ENCODE measurements at places on chromosomes 11 and 22.
A peak's percentile ranks its signal among the peaks of the same experiment; 100 is the strongest.

GRCh38 chr11:79396001-79396400, 44.8 kb downstream of the TENM4 start:
- DNase-seq = no peak

DNA sequence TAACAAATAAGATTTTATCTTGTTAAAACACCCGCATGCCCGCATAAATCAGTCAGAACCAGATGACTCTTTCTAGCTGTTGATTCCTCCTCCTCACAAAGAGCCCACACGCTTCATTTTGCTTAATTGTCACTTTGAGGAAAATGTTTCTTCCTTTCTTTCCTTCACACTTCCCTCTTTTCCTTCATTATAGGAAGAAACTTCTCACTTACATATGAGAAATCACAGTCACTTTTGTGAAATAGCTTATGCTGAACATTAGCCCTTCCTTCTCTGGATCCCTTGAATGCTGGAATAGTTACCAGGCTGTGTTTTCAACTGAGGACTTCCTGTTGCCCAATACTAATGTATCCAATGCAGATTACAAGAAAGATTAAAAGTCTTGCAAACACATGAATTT, 5.8 kb downstream of the MS4A6E start:
- peak; percentile 75 for DNase-seq

DNA sequence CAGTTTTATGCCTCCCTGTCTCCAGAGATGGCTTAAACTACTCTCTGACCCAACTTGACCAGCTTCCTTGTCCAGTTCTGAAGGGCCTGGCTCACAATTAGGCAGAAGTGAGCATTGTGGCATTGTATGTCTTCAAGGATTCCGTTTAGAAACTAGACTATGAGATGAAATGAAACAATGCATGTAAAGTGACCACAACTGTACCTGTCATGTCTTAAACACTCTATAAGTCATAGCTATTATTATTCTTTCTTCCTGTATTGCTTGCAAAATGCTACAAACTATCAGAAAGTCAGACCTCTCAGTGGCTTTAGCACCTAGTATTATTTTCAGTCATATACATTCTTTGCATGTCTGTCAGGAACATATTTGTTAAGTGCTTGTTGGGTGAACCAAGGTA, 127.9 kb upstream of the MTMR2 start:
- no peak for DNase-seq

GRCh38 chr11:12235553-12235946, 125.2 kb downstream of the MICAL2 start:
- no peak for DNase-seq

- DNase-seq = no peak
These were observed 1491.9 kb downstream of the TBC1D22A start for GRCh38 chr22:48254311-48254873.

DNA sequence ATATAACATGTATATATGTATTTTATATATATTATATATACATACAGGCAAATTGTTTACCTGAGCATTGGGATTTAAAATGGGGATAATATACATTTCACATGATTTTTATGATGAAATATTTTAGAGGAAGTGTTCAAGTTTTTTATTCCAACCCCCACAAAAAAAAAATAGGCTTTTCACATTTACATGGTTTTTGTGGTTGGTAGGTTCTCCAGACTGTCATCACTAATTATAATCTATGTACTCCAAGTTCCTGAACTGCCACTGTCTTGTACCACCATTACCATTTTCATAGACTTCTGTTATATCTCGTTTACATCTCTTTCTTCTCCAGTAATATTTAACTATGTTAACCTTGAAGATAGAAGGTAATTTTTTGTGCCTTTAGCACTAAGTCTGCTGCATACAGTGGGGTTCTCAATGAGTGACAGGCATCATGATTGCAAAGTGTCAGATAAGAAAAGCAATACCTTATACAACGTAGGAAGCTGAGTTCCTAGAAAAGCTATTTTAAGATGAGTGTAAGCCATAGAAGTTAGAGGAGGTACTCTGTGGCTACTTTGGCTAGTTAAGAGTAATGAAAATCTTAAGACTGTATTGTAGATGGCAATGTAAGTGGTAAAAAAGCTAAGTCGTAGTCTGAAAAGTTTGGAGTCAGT, 5.2 kb downstream of the TMEM126A start:
- DNase-seq = peak; percentile 58

DNA sequence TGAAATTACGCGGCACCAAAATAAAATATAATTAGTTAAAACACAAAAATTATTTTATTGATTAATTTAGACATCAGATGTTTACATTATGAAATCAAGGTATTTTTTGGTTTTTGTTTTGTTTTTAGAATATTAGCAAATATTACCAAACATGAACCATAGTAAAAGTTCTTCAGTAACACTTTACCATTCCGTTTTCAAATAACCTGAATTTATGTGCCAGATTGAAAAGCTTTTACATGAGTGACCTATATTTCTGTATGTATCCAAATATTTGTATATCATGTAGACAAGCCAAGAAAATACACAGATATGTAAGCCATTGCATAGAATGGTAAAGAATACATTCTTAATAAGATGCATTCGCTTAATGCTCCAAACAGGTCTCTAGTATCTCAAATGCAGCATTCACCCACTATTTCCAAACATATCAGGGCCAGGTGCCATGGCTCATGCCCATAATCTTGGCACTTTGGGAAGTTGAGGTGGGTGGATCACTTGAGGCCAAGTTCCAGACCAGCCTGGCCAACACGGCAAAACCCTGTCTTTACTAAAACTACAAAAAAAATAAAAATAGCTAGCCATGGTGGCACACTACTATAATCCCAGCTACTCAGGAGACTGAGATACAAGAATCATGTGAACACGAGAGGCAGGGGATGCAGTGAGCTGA, 102.4 kb upstream of the SERPIND1 start:
- no peak for DNase-seq

All from inflammatory macrophage (primary cell).